Lower leg skin (tissue), 4 donors: ENCODE measurements at places on chromosomes 7 and 10.

DNA sequence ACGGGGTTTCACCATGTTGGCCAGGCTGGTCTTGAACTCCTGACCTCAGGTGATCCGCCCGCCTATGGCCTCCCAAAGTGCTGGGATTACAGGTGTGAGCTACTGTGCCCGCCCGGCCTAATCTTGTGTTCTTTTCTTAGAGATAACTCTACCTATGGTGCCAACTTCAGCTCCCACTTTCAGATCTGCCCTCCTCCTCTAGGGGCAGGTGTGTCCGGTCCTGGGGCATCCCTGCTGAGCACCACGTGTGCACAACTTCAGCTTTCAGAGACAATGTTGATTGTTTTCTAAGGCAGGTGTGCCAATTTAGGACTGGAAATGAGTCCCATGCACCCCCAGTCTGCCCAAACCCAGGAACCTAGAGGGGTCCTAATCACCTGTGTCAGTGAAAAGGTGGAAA, 18.5 kb upstream of the FXYD4 start:
- no peak for DNase-seq

DNA sequence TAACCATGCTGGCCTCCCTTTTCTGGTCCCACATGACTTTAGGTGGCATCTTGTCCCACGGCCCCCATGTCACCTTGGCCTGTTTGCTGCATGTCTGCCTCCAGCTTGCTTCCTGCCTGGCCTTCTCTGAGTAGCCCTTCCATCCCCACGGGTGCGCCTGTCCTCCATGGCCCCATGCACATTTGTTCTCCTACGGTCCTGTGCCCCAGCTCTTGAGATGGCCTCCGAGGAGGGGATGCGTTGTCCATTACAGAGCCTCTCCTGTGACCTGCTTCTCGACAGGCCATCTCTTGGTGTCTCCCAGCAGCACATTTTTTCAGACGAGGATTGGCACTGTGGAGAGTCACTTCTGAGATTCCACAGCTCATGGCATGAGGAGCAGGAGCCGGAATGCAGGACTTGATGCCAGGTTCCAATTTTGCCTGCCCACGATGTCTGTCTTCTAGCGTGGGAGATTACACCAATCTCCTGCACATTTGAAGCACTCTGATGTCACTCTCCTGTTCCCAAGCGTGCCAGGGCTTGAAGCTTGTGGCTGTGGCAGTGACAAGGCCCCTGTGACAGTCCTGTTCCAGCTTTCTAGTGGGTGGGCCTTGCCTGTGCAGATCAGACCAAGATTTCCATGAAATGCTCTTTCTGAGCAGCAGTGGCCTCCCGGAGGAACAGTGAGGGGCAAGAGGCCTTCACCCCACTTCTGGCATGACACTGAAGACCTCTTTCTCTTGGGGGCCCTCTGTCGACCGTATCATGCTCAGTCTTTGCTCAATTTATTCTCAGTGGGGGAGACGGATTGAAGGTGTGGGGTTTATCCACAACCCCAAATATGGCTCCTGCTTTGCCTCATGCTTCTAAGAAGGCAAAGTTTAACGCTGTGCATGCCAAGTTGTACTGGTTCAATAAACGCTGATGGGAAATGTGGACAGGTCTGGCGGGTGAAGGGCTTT, 13.4 kb downstream of the WDFY4 start:
- DNase-seq = no peak

GRCh38 chr7:140719721-140720120, 23.2 kb downstream of the NDUFB2 start:
- no peak for DNase-seq

GRCh38 chr7:110839866-110840265, 251.1 kb upstream of the LRRN3 start:
- no peak for DNase-seq

- no peak for DNase-seq
Observed at GRCh38 chr7:74375726-74376220, 77.9 kb upstream of the GTF2IRD1 start.

DNA sequence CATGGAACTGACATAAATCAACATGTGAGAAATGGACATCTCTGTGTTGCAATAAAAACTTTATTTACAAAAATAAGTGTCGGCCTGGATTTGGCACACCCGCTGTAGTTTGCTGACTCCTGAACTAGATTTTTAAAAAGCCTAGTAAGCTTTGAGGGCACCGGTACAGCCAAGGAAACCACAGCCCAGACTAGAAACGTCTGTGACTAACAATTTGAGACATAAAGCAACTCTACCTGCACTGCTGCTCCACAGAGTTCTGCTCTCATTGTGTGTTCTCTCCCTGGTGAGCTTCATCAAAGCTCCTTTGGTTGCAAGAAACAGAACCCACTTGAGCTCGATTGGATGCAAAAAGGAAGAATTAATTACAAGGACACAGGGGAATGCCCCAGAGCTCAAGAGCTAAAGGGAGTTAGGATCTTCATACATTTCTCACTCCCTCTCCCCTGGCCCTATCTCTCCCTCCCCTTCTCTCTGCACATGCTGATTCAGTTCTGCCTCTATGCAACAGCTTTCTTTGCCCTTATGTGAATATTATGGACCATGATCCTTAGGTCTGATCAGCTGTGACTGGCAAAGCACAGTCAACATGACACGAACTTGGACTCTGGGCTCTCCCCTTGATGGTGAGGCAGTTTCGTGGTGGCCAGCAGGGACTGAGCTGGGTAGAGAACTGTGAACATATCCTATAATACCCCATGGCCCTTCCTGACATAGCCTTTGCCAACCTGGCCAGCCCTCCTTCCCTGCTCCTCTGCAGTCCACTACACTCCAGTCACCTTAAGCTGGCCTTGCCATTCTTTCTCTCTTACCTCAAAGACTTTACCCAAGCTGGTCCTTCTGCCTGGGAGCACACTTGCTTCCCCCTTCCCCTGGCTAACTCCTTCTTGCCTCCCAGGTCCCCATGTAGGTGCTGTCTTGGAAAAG, 77.5 kb upstream of the YAE1 start:
- no peak for DNase-seq

DNA sequence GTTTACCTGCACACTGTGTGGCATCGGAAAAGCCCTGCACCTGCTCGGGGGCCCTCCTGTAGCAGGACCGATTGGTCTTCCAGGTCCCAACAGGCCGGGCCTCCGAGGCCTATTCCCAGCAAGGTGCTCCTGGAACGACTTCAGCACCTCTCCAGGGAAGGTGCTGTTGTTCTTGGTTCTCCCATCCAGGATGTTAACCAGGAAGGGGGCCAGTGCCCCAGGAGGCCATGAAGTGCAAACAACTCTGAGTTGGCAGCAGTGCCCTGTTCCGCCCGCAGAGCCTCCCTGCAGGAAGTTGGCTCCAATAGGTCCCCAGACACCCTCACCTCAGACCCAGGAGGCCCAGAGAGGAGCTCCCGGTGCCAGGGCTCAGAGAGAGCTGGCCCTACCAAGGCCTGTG, 64.0 kb upstream of the DUSP5 start:
- DNase-seq = peak; percentile 80

- DNase-seq = no peak
Observed at GRCh38 chr7:37462138-37462537, 13.5 kb upstream of the ELMO1 start.

- DNase-seq = no peak
Observed at GRCh38 chr10:116765648-116766081, 23.3 kb upstream of the HSPA12A start.

DNA sequence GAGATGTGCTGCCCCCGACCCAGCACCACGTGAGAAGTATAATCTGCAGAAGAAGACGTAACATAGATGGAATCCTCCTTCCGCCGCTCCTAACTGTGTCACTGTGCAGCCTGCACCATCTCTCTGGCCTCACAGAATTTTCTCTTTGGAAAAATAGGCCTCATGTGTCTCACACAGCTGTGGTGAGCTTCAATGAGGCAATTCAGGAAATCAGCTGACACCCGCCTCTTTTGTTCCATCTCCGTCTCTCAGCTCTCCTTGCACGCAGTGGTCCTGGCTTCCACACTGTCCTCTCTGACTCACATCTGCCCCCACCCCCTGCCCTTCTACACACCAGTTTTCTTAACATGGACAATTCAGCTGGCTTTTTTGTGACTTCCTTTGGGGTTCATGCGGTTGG, 7.2 kb downstream of the C10orf90 start:
- peak; percentile 86 for DNase-seq

- DNase-seq = peak; percentile 42
Observed at GRCh38 chr7:81469869-81470723, 299.8 kb downstream of the HGF start.

- no peak for DNase-seq
Observed at GRCh38 chr10:94037286-94037685, 43.6 kb downstream of the PLCE1 start.

DNA sequence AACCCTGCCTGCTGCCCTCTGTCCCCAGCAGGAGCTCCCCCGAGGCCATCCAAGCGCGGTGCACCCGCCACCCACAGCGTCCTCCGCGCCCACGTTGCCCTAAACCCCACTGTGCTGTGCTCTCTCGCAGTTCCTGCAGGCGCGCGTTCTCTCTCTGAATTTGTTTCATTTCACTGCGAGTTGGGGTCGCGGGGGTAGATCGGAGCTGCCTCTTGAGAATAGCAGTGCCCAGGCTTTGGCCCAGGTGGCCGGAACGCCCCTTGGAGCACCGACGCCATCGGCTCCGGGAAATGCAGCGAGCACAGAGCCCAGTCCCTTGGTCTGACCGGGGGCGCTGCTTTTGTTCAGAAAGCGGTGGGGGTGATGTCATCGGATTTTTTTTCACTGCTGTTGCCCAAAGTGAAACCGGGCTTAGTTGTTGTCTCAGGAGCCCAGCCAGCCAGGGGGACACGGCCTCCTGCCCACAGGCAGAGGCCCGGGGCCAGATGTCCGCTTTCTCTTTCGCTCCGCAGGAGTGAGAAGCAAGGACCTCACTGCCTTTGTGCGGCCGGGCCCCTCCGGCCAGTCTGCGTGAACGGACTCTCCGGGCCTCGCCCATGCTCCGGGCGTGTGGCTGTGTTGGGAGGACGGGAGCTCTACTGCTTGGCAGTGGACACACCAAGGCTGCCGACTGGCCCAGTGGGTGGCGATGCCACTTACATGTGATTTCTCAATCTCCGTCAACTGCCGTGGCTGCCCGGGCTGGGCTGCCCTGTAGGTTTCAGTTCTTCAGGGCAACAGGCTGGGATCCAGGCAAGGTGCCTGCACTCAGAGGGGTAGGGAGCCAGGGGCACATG, 43.1 kb downstream of the FOXK1 start:
- peak; percentile 93 for DNase-seq

DNA sequence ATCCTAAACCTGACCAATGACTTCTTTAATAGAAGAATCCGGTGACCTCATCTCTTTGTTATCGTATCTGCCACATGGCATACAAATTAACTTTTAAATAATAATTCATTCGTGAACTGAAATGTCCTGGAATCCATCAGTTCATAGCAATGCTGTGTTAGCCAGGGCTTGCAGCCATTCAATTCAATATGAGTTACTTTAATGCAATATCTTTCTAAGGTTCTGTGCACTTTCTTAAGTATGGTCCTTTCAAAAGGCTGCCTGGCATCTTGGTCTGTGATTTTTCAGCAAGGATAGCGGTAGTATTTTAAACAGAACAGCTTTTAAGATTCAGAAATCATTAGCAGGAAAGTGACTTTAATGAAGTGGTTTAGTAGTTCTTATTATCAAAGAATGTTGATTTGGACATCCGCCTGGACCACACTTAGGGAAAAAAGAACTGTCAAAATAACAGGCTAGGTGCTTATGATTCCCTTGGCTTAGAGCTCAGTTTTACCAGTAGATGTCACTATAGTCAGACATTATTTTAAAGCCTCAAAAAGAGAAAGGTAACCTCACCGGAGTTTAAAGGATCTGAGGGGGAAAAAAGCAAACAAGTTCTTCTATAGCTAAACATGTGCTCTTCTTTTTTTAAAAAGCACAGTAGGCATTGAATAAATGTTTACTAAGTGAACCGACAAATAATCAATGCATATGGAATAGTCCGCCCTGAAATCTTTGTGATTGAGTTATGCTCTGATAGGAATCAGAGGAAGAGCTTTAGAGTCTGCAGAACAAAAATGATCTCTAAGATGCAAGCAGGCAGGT, 22.7 kb downstream of the SLC35G1 start:
- no peak for DNase-seq

GRCh38 chr7:111647881-111648280, 85.6 kb upstream of the IMMP2L start:
- no peak for DNase-seq
